ENCODE measurements at places on chromosomes 4 and X.

DNA sequence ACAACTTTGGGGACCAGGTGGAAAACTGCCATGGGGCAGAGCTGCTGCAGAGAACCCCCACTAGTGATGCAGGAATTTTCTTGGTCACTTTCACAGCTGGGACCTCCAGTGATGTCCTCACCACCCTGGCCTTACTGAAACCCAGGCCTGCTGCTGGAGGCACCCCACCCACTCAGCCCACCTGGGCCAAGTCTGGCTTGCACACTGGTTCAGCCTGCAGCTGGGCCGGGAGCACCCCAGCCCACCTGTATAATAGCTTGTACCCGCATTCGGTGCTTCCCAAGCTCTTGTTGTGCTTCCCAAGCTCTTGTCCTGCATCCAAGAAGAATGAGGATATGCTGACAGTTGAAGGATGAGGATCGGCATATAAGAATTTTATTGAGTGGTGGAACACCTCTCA is 86.4 kb upstream of the ZMAT1 start:
- no peak for DNase-seq

GRCh38 chrX:66053414-66053813 is 13.5 kb upstream of the VSIG4 start:
- no peak for DNase-seq

- DNase-seq = no peak
Measured at GRCh38 chr4:152992027-152992426, 55.9 kb downstream of the FHDC1 start.

- DNase-seq = no peak
Measured at GRCh38 chr4:143420227-143420626, 83.6 kb downstream of the GAB1 start.

DNA sequence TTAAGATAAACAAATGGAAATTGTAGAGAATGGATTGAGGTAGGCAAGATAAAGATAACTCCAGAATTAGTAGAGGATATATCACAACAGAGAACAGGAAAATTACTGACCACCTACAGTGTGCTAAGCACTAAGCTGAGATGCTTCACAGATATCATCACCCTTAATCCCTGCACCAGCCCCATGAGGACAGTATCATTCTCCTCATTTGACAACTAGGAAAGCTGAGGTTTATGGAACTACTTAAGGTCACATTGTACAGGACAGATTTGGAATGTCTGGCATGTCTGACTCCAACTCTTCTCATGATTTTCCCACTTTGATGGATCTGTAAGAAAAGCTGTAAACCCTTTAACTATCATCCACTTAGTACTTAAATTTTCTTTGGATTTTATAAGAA is 95.5 kb downstream of the CASK start:
- DNase-seq = no peak

GRCh38 chrX:133580625-133581024 is 165.3 kb upstream of the GPC4 start:
- DNase-seq = no peak

DNA sequence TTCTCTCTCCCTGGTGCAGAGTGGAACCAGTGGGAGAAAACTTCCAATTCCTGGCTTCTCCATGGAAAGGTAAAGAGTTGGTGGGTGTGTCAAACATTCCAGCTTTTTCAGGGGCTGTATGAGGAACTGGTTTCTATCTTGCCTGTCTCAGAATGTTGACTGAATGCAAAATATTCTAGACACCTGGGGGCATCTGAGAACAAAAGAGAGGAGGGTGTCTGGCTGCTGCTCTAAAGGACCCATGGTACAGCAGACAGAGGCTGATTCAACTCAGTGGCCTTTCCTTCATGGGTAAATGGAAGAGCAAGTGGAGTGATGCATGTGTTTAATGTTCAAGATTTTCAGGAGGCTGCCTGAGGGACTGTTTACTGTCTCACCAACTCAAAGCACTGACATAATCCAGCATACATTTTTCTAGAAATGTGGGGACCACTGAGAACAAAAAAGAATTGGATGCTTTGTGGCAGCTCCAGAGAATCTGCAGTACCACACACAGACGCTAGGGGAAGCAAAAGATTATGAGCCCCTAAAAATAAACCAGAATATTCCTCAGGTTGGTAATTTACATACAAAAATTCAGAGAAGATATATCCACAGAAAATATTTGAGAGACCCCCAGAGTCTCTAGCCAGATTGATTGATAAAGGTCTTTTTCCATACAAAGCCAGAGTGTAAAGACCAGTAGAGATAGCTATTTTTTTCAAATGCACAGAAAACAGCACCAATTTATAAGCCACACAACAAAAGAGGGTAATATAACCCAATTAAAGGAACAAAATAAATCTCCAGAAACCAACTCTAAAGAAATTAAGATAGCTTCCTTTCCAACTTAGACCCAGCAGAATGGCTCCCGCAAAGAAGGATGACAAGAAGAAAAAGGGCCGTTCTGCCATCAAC is 48.0 kb upstream of the STARD8 start:
- DNase-seq = no peak

DNA sequence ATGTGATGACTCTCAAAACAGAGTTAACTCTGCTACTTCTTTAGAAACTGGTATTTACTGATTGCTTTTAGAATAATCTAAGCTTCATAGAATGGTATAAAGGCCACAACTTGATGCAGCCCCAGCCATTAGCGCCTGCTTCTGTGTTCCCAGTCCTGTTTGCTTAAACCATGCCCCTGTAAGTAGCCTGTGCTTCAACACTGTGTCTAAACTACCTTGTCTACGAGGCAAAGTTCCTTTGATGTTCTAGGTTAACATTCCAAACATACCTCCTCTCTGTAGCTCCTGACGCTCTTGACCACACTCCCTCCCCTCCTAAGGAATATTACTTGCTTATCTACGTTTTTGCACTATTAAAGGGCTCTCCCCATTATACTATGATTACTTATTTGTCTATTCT is 352.5 kb upstream of the ADGRL3 start:
- no peak for DNase-seq

DNA sequence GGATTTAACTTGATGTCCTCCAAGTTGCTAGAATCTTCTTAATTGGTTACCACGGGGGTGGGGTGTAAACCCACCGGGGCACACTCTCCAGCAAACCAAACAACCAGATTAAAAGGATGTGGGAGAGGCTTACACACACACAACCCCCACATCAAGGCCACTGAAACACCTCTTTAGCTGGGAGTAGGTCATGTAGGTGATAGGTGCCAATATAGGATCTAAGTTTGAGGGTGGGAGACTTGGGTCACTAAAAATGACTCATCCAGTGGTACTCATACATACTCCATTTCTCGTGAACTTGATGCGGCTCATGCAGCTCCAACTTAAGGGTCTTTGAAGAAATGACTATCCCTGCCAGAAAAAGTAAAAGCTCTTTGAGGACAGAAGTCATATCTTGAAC is 20.5 kb upstream of the CD40LG start:
- no peak for DNase-seq

GRCh38 chrX:129634541-129634940 is 20.2 kb downstream of the APLN start:
- no peak for DNase-seq

DNA sequence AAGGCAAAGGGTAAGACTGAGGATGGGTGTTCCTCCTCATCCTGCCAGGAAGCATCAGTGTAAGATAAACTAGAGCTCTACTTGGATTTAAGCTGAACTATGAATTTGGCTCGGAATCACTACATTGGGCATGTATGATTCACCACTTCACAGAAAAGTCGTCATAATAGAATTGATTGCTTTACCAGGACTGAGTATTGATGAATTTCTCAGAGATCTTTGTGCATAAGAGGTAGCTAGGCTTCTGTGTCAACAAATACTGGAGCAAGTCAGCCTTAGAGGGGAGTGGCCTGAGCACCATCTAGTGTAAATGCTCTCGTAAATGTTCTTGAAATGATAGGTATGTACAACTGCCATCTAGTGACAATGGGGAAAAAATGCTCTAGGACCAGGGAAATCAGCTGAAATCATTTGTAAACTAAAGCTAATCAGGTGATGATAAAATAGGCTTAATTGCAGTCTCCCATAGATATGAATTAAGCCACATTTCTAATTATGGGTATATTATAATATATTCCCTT is 309.5 kb upstream of the FMR1 start:
- DNase-seq = no peak

GRCh38 chr4:94911106-94911505 is 153.4 kb downstream of the BMPR1B start:
- DNase-seq = no peak

- DNase-seq = no peak
Measured at GRCh38 chr4:3343358-3343757, 50.5 kb downstream of the RGS12 start.

GRCh38 chr4:51942108-51942832 is 77.9 kb downstream of the LRRC66 start:
- DNase-seq = no peak

- DNase-seq = no peak
Measured at GRCh38 chrX:9355739-9356138, 109.1 kb upstream of the TBL1X start.

GRCh38 chrX:12711435-12712040 is 79.7 kb upstream of the PRPS2 start:
- DNase-seq = no peak

GRCh38 chrX:73134741-73135140 is 55.4 kb upstream of the PABPC1L2A start:
- DNase-seq = no peak

DNA sequence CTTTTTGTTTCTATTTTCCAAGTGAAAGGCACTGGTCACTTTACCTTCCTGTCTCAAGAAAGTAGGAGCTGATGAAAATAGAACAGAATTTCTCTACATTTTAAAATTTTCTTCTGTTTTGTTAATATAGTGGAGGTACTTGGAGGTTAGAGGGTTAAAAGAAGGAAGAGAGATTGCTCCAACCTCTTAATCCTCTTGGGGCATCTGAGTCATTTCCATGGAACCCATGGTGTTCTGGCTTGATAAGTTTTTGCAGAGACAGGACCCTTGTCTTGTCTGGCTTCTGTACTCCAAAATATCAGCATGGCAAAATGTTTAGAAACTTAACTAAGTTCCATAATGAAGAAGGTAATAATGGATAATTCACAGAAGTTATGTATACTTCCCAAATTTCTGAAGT is 727.2 kb downstream of the C4orf33 start:
- no peak for DNase-seq

GRCh38 chrX:107683124-107683895 is 55.0 kb downstream of the PRPS1 start:
- DNase-seq = no peak

GRCh38 chr4:3402491-3403347 is 39.0 kb upstream of the HGFAC start:
- DNase-seq = peak; percentile 48
